ENCODE measurements at places on chromosomes 1 and 21. TPM values are rescaled to one million over a fixed set of nuclear protein-coding genes. Genes with fewer than 3 reads are reported as not detected.

DNA sequence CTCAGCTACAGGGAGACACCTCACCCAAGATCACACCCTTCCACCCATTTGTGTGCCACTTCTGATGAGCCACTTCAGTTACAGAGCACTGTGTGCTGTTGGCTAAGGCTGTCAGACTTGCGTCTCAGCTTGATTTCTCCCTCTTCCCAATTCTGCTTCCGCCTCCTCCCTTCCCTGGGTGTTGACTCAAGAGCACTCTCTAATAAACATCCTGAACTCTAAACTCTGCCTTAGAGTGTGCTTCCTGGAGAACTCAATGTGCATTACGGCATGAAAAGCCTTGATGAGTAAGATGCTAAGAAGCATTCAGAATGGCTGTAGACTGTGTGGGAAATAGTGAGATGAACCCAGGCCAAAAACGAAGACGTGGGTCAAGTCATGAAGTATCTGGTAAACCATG, 54.9 kb upstream of the S1PR1 start:
- no peak for DNase-seq

- no peak for DNase-seq
Measured at GRCh38 chr1:225770561-225771248, 6.9 kb upstream of the SRP9 start.

- no peak for DNase-seq
Measured at GRCh38 chr1:212728606-212729005, 29.0 kb upstream of the BATF3 start.

RAB4A gene
- total RNA-seq, result 27.2 TPM

DNA sequence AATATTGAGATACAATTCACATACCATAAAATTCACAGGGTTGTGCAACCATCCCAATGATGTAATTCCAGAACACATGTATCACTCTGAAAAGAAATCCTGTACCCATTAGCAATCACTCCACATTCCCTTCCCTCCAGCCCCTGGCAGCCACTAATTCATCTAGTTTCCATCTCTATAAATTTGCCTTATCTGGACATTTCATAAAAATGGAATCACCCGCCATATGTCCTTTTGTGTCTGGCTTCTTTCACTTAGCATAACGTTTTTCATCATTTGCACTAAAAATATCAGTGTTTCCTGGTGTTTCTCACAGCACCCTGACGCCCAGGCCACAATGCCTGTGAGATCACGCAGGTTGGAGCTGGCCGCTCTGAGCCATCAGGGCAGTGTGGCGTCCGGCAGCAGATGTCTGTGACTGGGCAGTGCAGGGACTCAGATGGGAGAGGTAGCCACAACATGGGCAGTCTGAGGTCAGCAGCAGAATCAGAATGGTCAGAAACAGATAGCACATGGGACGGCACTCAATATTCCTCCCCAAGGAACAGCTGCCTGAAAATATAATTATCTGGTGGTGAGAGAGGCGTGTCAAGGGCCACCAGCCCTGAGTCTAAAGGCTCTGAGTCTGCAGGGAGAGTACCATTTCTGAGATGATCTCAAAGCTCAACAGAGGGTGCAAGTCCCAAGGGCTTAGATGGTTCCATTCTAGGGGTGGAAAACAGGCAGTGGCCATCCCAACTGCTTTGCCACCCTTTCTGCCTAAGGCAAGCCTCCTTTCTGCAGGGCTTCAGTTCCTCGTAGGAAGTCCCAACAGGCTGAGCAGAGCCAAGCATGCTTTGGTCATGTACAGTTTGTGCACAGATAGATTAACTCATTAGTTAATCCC, 129.4 kb upstream of the EDN2 start:
- no peak for DNase-seq

DNA sequence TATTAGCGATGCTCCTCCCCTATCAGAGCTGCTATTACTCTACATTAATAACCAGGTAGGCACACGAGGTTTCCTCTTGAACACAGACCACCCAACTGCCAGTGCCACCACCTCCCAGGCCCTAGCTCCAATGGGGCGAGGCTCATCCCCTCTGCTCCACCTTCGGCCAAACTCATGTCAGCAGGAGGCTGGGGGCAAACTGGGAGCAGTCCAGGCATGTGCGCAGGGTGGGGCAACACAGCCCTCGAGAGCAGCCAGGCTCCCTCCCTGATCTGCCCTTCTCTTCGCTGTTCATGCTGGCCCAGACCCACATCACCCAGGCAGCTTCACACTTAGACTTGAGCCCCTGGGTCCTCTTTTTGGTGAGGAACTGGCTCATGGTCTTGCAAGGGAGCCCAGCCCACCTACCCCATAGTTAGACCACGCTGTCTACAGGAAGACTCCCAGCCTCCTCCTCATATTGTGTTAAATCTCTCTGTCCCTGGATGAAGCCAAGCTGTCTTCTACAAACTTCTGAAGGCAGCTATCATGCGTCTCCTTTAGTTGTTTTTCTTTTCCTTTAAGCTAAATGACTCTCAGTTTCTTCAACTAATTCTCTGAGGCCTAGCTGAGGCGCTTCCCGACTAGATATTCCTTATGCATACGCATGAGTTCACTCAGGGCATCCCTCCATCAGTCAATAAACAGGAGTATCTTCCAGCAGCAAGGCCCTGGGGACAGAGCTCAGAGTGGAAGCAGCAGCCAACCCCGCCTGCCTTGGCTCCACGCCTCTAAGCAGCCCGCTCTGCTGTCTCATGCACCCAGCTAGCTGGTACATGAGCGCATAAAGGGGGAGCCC, 12.0 kb downstream of the TMEM9 start:
- no peak for DNase-seq

OR2T29 gene
- total RNA-seq, result not detected

OR2L3 gene
- total RNA-seq, result not detected

- DNase-seq, result no peak
Measured at GRCh38 chr1:18581420-18581880, 49.2 kb upstream of the PAX7 start.

FNDC10 gene
- 12.0 TPM for total RNA-seq

DNA sequence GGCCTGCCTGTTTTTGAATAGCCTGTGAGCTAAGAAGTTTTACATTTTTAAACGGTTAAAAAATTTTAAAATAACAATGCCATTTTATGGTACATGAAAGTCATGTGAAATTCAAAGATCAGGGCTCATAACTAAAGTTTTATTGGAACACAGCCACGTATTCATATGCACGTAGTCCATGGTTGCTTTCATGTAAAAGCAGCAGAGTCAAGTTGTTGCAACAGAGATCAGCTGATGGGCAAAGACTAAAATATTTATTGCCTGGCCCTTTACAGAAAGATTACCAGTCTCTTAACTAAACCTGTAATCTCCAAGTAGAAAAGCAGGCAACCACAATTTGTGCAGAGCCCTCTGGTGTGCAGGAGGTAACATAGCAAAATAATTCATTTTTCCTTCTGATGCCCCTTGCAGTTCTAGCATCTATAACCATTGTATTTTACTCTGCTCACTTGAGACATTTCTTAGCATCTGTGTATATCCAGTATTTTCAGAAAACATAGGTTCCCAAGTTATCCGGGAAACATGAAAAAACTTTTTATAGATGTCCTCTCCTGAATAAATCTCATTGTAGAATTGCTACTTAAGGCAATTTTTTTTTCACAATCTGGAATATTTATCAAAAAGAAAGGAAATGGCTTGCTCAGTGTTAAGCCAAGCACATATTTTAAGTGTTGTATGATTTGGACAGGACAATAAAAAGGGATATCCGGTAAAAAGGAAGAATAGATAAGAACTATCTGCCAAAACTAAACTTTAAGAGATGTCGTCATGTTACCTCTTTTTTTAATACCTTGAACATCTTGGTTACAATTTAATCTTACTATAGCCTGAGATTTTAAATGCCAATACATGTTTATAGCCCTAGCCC, 430.8 kb downstream of the PLPP3 start:
- DNase-seq, result no peak

- no peak for DNase-seq
Measured at GRCh38 chr1:33454646-33455282, 17.7 kb upstream of the ZSCAN20 start.

DNA sequence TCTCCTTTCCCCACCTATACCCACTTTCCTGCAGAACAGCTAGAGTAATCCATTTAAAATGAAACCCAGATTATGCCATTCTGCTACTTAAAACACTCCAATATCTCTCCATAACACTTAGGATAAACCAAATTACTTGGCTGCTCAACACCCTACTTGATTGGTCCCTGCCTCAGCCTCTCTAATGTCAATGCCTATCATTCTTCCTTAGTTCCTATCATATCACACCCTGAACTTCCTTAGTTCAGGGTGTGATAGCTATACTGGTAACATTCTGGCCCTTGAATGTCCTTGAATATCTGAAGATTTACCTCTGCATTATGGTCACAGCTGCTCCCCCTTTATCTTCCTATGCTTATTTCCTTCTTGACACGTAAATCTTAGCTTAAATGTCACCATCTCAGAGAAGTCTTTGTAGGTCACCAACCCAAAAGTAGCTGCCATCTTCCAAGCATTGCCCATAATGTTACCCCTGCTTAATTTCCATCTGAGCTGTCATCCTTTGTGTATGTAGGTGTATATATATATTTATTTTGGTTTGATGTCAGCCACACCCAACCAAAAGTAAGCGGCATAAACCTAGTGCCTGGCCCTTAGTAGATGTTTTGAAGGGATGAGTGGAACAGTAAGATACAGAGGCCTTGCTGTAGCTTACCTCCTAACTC, 379.8 kb downstream of the PTPRC start:
- DNase-seq, result no peak

ATP1A4 gene
- not detected for total RNA-seq
